ENCODE measurements at places on chromosomes 2 and 18. TPM values are rescaled to one million over a fixed set of nuclear protein-coding genes. Genes with fewer than 3 reads are reported as not detected.

AKAIN1 gene
- total RNA-seq = not detected

DNA sequence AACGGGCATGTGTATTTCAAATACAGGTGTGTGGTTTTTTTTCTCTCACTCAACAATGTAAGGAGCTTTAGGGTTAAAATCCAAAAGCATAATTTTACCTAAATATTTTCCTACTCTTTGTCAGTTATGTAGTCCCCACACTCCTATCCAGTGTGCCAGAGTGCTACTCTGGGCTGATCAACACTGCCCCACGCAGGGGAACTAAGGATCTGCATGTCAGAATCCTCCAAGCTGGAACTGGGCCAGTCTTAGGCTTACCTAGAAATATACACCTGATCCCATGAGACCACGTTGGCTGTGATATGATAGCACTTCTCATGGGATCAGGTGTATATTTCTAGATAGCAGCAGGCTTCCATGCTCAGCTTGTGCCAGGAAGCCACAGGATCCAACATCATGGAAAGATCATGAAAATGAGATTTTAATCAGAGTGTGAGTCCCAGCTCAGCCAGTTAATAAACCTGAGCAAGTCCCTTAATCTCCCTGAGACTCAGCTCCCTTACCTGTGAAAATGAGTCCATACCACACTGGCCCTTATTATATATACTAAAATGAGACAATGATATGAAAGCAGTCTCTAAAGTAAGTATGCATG lies 29.7 kb downstream of the CCDC141 start:
- DNase-seq = peak; percentile 16

AMER3 gene
- total RNA-seq = 1.4 TPM

SMAD7 gene
- 2.0 TPM for total RNA-seq

ABCB6 gene
- total RNA-seq = 35.9 TPM

CRYBA2 gene
- not detected for total RNA-seq

- DNase-seq = no peak
Observed at GRCh38 chr2:98300141-98300874, 45.9 kb upstream of the CNGA3 start.

ATP6V1B1 gene
- 4.6 TPM for total RNA-seq

DNA sequence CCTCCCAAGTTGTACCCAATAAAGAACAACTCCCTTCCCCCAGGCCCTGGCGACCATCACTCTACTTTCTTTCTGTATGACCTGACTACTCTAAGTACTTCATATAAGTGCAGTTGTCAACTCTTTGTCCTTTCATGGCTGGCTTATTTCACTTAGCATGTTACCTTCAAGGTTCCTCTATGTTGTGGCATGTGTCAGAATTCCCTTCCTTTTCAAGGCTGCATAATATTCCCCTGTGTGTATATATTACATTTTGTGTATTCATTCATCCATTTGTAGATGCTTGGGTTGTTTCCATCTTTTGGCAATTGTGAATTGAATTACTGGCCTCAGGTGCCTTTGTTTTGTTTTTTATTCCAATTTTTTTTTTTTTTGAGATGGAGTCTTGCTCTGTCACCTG lies 181.9 kb upstream of the RAB12 start:
- DNase-seq = no peak

CNDP1 gene
- 0.59 TPM for total RNA-seq

DNA sequence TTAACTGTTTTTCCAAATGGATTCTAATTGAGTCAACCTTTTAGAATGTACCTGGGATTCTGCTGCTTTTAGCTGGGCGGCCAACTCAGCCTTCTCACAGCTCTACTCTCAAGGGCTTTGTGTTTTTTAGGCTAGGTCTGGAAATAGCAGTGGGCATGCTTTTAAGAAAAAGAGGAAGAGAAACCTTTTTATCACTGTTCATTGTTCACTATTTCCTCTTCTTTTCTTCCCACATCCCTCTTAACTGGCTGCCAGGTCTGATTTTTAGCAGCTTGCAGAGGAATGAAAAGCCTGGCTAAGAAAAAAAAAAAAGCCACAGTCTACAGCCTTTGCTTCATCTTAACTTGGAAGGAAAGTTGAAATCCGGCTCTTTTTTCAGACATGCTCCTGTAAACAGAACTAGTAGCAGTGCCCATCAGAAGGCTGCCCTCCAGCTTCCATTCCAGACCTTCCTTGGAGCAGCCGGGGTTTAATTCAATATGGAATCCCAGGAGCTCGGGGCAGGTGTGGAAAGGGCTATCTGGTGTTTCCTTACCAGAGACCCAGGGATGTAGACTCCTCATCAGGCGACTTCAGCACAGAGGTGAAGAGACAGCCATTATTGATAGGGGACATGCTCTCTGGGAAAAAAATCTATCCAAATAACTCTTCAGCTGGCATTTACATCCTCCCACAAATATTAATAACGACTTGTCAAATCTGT lies 230.7 kb downstream of the MYO3B start:
- peak; percentile 2 for DNase-seq

LINC00305 gene
- not detected for total RNA-seq

MARCHF4 gene
- 0.86 TPM for total RNA-seq

DNA sequence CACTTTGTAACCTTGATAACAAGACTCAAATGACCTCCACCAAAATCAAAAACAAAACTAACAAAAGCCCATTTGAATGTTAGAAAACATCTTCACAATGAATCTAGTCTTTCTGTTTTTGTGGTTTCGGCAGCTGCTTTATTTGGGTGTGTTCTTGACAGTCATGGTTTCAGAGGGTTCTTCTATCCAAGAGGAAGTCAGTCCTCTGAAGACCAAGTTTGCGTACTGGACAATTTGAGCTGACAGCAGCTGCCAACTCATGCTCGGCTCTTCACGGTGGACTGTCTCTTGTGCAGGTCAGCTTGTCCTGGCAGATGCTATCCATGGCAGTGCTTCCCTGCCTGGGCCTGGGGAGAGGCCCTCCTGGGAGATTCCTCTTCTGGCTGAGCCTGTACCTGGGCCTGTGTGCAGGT lies 91.0 kb downstream of the TMEM17 start:
- DNase-seq = no peak

GRCh38 chr2:238448031-238448955 lies 21.6 kb downstream of the ASB1 start:
- no peak for DNase-seq

- DNase-seq = no peak
Observed at GRCh38 chr2:150612957-150613710, 125.7 kb upstream of the RND3 start.

DNA sequence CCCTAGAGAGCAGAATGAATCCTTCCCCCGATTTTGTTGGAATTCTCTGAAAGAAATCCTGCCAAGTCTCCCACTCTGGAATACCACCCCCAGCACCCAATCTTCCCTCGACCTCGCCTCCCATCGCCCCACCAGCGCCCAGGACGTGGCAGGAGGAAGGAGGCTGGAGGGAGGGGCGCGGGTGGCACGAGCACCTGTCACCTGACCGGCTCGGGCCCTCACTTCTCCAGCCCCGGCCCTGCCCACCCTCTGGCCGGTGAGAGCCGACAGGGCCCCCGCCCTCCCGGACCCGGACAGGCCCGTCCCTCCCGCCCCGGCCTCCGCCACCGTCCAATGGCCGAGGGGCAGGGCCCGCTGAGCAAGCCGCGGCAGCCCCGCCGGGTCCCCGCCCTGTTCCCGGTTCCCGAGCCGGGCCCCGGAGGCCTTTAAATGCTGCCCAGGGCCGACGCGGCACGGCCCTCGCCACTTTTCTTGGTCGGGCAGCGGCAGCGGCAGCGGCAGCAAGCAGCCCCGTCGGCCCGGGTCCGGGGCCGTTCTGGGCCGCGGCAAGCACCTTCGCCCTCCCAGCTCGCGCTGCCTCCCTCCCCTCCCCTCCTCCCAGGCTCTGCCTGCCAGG lies at the start of gene LGALSL:
Gene LGALSL, plus strand, starts transcription at position 393 of the 616 bp plus-strand sequence. CDS start 384 bp downstream, outside the sequence.
- peak; percentile 53 for DNase-seq

RPRD1A gene
- 76.3 TPM for total RNA-seq

DNA sequence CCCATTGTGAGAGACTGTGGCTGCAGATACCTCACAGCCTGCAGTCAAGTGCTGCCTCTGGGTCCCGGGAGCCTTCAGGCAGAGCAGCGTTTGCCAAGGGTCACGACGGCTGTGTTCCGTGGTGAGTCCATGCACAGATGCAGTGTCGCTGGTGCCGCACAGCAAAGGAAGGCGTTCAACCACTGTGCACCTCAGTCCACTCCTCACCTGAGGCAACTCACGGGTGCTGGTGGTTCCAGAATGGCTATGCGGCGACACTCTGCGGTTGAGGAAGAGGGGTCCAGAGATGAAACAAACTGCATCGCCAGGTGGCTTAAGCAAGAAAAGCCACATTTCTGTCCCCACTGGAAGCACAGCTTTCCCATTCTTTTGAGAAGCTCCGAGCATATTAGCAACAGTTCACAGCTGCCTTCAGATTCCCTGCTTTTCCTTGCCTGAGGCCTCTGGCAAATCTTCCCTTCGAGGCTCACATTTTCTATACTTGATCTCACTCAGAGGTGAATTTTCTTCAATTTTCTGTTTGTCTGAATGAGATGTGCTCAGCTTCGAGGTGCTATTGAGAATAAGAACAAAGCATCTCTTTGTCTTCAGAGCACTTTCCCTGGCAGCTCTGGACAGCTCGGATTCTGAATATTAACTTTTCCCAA lies 208.8 kb upstream of the TWIST2 start:
- no peak for DNase-seq

ALKAL2 gene
- total RNA-seq = 0.63 TPM

DNA sequence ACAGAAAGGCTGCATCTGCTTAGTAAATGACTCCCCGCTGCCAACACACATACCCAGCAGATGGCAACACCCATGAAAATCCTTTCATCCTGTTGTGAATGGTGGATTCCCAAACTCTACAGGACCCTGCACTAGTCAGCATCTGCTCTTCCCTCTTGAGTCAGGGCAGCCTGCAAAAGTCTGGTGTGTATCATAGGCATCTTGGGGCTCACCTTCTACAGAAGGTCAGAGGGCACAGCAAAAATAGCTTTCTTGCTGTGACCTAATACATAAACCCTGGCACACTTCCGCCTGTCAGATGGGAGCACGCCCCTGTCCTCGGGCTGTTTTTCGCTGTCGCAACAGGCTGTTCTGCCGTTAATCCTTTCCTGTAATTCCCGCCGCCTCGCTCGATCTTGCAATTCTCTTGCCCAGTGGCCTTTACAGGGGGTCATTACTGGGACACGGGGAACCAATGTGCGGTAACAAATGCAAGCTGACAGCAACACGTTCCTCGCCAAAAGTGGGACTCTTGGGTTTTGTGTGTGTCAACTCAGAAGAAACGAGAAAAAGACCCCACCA lies 19.9 kb upstream of the SCYGR1 start:
- no peak for DNase-seq

- DNase-seq = no peak
Observed at GRCh38 chr2:44959855-44960254, 18.4 kb downstream of the SIX3 start.

DNAH7 gene
- total RNA-seq = 1.5 TPM

GRCh38 chr2:226981791-226982326 lies 146.0 kb downstream of the RHBDD1 start:
- no peak for DNase-seq

EML6 gene
- total RNA-seq = 8.1 TPM

DNA sequence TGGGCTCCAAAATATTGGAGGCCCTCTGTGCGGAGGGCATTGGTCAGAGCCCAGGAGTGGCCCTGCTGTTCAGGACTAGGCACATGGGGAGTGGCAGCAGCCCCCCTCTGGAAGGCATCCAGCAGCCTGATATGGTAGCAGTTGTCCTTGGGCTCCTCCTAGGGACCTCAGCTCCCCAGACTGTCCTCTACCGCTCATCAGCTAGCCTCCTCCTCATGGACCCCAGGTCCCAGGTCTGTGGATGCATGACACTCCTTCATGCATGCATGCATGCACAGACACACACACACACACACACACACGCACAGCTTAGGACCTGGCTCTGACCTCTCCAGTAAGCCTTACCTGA lies 15.4 kb upstream of the ATP6V1B1 start:
- DNase-seq = no peak

DNA sequence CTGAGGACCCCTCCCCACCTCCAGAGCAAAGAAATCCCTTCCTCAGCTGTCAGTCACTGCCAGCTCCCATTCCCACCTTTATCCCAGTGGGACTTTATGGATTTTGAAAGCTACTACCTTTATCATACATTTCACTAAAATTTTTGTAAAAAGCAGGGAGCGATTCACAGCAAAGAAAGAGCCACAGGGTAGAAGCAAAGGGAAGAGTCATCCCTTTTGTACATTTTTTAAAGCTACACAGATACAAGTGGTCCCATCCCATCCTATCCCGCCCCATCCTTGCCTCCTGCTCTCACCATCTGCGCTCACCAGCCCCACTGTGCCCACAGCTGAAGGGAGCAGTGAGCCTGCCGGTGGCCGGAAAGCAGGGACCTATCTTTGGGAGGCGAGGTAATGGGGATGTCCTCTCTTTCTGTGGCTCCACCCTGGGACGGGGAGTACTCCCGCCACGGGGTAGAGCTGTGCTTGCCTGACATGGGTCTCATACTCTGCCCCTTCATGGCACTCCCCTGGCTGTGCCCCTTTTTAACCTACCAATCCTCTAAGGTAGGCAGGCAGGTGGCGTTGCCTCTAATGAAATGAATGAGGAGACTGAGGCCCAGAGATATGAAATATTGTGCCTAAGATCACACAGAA lies 13.2 kb downstream of the SH2D6 start:
- no peak for DNase-seq

DNA sequence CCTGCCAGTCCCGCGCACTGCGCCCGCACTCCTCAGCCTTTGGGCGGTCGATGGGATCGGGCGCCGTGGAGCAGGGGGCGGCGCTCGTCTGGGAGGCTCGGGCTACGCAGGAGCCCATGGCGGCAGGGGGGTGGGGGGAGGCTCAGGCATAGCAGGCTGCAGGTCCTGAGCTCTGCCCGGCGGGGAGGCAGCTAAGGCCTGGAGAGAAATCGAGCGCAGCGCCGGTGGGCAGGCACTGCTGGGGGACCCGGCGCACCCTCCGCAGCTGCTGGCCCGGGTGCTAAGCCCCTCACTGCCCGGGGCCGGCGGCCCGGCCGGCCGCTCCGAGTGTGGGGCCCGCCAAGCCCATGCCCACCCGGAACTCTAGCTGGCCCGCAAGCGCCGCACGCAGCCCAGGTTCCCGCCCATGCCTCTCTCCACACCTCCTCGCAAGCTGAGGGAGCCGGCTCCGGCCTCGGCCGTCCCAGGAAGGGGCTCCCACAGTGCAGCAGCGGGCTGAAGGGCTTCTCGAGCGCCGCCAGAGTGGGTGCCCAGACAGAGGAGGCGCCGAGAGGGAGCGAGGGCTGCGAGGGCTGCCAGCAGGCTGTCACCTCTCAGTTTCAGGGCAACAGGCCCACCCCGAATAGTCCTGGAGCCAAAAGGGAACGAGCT lies 74.1 kb downstream of the PSMG2 start:
- DNase-seq = no peak

UBE2E3 gene
- total RNA-seq = 228 TPM

C2orf15 gene
- 0.23 TPM for total RNA-seq
